ENCODE measurements at places on chromosomes 4 and X.

GRCh38 chr4:117357437-117357836 is 272.1 kb upstream of the TRAM1L1 start:
- no peak for DNase-seq

DNA sequence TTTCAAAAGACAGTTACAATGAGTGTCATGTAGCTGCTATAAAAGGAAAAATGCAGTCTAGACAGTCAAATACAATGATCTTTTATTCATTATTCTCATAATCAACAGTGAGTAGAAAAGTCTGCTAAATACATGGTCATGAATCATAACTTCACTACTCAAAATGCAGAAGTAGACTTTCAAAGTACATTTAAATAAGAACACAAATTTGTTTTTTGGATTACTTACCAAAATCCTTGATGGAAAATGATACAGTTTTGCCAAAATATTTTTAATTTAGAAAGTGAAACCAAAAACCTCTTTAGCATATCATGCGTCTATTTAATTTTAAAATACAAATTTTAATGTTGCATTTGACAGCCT is 4.9 kb downstream of the ACSL4 start:
- DNase-seq: no peak

DNA sequence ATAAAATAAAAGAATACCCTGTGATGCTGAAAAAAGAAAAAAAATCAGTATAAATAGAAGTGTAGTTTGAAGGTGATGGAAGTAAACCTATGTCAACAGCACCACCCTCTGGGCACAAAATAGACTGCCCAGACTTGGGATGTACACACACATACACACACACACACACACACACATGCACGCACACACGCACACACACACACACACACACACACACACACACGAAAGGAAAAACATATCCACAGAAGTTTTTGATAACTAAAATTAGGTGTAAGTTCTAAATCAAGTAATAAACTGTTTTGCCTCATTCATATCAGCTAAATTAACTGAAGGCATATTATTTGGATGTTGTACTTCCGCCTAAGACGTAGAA is 40.5 kb downstream of the ANXA5 start:
- no peak for DNase-seq

- no peak for DNase-seq
Measured at GRCh38 chr4:88522702-88523324, 763 bp downstream of the PYURF start.

DNA sequence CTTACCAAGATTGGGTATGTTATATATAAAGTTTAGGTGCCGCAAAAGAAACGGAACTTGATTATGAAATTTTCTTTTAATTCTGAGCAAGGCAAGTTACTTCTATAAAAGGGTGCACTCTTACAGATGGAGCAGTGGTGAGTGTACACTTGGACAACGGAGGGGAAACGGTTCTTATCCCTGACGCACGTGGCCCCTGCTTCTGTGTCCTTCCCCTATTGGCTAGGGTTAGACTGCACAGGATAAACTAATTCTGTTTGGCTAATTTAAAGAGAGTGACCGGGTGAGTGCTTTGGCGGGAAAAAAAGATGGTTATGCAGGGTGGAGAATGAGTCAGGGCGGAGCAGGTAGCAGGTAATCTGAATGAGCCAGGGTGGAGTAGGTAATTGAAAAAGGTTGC is 149.5 kb downstream of the GC start:
- DNase-seq: no peak

- DNase-seq: no peak
Measured at GRCh38 chrX:20438871-20439526, 172.3 kb upstream of the RPS6KA3 start.

DNA sequence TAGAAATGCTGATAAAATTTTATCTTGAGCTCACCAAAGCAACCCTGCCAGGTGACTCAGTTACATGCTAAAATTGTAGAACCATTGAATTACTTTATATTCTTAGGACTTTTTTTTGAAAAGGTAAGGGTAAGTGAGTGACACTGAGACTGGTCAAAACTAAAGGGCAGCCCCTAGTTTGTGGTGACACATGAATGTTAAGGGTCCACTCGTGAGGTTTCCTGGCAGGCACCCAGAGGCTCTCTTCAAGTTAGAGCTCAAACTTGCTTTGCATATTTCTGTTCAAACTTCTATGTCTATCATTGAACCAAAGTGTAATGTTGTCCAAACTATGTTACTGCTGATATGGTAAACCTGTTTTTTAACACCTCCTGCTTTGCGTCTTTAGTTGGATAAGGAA is 30.5 kb downstream of the TMPRSS11D start:
- no peak for DNase-seq

Measured in hippocampal formation (tissue), 2 donors.